ENCODE measurements at places on chromosomes 3 and 15. TPM values are rescaled to one million over a fixed set of nuclear protein-coding genes. Genes with fewer than 3 reads are reported as not detected.

- DNase-seq = peak; percentile 88
These were observed 4.0 kb downstream of the EPHB3 start for GRCh38 chr3:184565421-184566211.

DNA sequence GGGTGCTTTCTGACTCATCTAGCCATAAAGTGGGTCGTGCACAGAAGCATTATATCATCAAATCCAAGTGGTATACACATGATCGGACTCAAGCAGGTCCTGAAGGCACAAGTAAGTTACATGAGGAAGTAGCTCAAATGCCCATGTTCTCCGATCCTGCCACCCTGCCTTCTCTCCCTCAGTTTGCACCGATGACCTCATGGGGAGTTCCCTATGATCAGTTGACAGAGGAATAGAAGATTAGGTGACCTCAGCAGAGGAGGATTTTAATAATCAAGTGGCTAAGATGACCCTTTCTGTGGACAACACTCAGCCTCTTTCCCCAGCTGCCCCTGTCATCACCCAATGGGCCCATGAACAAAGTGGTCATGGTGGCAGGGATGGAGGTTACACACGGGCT, 149.5 kb downstream of the TBC1D5 start:
- no peak for DNase-seq

- no peak for DNase-seq
These were observed 473.3 kb downstream of the CADM2 start for GRCh38 chr3:85432081-85432480.

DNA sequence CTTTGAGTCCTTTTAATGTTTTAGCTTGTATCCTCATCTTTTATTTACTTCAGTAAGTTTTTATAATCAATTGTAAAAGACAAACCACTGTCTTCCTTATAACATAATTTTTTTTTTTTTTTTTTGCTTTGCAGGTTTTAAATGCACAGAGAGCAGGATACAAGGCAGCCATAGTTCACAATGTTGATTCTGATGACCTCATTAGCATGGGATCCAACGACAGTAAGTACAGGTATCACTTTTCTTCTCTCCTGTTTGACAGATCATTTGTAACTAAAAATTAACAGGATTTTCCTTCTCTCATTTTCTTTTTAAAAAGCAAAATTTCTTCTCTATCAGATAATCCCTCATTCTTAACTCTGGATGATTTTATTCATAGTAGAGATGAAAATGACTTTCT, 75.4 kb downstream of the PFN2 start:
- DNase-seq = no peak

DNA sequence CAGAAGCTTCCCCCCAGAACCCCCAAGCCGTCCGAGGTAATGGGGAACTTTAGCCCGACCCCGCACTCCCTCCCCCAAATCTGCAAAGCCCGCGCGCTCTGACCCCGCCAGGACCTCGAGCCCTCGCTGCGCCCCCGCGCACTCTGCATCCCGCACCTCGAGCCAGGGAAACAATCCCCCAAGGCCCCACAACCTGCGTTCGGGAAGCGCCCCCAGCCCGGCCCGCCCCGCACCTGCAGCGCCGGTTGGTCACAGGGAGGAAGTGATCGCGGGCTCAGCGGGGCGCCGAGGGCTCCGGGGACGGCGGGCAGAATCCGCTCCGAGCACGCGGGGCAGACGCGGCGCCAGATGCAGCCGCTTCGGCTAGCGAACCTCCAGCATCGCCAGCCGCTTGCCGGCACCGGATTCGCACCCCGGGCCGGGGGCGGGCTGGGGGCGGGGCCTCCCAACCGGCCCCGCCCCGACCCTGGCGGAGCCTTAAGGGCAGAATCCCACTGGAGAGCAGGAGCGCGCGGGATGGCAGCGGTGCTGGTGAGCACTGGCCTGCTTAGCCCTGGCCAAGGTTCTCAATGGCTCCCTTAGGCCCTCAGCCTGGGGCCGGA, at the start of gene CAMKV:
CAMKV (minus strand) TSS at position 382 of the 602 bp plus-strand sequence. CDS start 7,518 bp downstream, outside the sequence.
- no peak for DNase-seq

DNA sequence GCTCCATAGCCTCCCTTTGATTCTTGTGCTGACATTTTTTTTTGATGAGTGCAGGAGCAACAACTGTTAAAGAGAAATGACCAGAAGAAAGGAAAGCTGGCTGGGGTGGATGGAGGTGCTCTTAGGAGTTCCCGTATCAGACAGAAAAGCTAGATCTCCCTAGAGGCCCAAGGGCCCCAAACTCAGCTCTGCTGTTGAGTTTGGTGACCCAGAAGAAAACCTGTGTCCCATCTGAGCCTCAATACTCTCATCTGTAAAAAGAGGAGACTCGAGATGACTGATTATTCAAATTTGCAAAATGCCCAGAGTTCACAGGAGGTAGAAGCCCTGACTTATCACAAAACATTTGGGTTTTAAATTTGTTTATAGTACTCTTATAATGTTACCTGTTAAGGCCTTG, 142.4 kb downstream of the TIGIT start:
- DNase-seq = no peak

Gene MST1R
- 1.9 TPM for total RNA-seq

Gene CSTA
- not detected for total RNA-seq
